ENCODE measurements at places on chromosomes 7 and 10. TPM values are rescaled to one million over a fixed set of nuclear protein-coding genes. Genes with fewer than 3 reads are reported as not detected.

- no peak for DNase-seq
Observed at GRCh38 chr10:7015457-7015856, 395.4 kb downstream of the SFMBT2 start.

GRCh38 chr7:4965295-4966022 is 6.5 kb upstream of the MMD2 start:
- DNase-seq: no peak

DNA sequence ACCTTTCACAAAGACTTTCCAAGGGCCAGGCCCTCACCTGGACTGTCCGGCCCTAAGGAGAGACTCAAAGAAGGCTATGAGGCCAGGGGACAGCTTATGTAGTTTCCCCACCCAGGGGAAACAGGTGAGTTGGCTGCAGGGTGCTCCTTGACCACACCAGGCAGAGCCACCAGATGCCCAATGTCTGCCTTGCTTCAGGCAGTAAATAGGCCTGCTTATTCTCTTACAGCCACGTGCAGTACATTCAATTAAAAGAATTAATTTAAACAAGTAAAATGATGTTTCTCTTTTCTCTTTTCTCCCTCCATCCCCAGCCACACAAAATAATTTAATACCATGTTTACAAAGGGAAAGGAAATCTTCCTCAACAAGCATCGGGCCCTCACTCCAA is 66.6 kb upstream of the ABLIM1 start:
- DNase-seq: no peak

DNA sequence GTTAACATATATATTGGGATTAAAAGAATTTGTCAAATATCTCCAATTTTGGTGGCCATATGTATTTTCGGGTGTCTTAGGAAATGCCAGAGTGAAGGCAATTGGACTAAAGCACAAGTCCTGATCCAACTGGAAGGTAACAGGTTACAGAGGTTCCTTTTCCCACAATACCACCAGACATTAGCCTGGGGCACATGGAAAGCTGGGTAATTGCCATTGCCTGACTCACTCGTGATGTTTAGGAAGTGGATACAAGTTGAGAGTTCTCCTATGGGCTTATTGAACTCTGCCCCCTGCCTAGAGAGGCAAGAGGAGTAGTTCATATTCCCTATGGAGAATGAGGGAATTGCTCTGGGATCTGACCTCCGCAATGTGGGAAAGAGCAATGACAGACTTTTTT is 5.7 kb downstream of the DNAH11 start:
- no peak for DNase-seq

DNA sequence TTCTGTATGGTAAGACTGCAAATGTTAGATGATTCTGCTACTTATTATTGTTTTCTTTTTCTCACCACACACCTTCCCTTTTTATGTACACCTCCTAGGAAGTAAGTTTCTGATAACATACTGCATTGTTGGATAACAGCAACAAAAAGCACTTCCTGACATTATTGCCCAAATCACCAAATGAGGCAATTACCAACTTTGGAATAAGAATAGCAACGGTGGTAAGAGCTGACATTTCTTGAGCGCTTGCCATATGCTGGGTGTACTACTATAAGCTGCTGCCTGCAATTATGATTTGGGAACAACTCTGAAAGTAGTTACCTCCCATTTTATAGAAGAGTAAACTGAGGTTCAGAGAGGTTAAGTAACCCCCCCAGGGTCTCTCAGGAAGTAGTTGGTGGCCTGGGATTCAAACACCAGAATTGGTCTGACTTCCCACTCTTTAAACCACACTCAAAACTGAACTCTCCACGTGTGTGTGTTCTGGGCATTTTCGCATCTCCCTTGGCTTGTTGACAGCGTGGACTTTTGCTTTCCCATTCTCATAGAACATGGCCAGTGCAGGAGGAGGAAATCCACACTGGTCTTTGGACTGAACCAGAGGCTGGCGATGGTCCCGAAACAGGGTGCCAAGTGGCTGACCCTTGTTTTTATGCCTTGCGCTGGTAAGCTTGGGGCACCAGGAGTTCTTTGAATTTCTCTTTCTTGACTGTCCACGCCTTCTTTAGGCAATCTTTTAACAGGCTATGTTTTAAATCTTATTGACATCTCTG is 71.4 kb downstream of the TCF7L2 start:
- DNase-seq: no peak

DNA sequence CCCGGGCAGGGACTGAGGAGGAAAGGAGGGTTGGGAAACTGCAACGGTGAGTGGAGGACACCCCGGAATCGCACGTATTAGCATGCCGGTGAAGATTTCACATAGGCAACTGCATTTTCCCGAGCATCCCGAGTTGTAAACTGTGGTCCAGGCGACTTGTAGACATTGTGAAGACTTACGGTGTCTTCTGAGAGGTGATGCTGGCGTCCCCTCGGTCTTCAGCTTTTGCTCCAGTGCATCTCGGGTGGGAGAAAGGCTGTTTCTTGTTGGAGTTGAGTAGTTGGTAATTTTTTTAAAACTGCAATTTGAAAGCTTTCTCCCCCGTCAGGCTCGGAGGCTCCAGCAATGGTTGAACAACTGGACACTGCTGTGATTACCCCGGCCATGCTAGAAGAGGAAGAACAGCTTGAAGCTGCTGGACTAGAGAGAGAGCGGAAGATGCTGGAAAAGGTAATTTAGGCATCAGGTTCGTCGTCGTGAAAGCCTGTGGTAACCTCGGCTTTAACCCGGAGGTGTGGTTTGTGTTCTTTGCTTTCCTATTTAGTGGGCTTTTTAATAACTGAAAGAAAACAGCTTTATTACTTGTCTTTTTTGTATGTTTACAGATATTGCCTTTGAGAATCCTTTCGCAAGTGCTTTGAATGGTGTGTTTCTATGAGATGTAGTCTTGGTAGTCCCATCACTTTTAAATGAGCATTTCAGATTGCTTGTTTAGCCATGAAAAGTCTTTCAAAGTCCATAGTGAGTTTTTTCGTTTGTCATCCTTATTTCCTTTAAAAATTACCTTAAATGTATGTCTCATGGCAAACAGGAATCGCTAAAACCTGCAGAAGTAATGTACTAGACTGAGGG is 687 bp downstream of the HELLS start:
- no peak for DNase-seq

GRCh38 chr10:79447911-79448731 is 2.7 kb upstream of the ZCCHC24 start:
- no peak for DNase-seq

The ZP3 gene
- 1.6 TPM for total RNA-seq

The MBL2 gene
- 0.05 TPM for total RNA-seq

The PCBD1 gene
- total RNA-seq: 22.0 TPM
